ENCODE measurements at places on chromosomes 5 and 9.

DNA sequence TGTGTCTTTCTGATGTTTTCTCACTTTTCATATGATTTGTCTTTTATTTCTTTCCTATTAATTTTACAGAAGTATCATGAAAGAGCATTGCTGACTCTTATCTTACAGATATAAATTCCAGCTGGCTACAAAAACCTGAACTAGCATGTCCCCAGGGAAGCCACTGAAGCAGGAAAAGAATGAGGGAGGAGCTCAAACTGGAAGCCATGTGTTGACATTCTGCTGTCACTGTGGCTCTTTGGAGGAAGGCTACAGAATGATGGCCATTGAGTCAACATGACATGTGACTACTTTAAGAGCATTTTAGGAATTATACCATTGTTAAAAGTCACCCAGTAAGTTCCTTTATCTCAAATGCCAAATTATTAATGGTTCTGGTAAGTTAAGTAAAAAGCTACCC is 638.3 kb upstream of the DMAC1 start:
- no peak for DNase-seq

- no peak for DNase-seq
Measured at GRCh38 chr5:29896646-29897045, 1296.8 kb upstream of the CDH6 start.

- DNase-seq, result no peak
Measured at GRCh38 chr5:56733580-56733979, 81.8 kb upstream of the MAP3K1 start.

DNA sequence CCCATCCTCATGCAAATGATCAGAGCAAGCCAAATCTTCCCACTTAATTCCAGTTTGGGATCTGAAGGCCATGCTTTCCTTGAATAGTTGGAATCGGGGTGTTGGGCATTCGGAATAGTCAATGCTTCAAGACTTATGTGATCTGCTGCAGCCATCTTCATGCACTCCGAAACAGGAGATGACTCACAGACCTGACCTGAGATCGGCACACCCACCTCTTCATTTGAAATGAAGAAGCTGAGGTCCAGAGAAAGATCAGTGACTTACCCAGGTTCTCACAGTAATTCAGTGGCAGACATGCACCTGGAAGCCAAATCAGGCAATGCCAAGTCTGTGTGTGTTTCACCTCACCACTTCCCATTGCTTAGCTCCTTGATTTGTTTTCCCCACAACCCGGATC is 33.0 kb downstream of the FOXD1 start:
- DNase-seq, result no peak

- DNase-seq, result no peak
Measured at GRCh38 chr5:105581988-105582690, 2019.5 kb upstream of the NUDT12 start.

DNA sequence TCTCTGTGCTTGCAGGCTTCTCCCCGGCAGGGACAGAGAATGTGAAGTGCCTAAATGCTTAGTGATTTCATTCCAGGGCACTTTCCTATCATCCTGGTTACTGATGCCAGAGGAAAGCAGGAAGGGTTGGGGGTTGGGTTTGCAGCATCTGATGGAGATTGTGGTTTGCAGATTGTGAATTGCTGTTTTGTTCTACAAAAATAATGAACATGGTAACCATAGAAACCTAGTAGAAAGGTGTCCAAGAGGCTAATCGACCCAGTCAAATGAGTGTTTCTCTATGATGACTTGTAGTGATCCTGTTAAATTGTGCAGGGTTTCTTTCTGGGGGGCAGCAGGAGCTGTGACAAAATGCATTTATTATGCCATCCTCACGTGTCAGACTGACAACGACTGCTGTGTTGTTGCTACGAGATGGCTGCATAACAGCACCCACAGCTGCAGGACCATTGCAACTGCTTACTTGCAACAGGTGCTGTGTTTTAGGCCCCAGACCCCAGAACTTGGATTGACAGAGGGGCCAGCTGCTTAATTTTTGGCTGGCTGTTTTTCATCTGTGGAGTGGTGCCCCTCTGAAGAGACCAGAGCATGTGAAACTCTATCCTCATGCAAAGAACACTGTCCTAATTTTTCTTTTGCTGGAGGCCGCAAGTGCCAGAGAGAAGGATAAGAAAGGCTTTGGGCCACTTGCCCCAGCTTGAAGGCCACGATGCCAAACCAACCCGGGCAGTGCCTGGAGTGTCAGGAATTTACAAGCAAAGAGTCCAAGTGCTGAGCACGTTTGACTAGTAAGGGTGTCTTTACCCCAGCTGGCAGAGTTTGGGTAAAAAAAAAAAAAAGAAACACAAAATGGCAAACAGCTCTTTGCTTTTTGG is 397.8 kb downstream of the GADD45G start:
- DNase-seq, result no peak

DNA sequence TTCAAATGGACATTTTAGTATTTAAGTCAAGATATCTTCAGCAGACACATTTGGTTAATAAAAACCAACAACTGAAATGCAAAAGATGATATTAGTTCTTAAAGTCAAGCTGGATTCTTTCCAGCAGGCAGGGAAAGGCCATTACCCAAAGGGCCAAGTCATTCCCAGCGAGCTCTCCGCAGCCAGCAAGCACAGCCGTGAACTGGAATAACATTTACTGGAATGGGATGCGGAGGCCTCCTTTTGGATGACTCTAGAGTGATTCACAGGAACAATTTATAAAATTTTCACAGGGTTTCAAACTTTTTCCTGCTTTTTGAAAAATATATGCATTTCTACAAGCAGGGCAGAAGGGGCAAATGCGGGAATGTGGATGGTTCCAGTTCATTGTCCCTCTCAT is 76.6 kb upstream of the DAB2 start:
- DNase-seq, result no peak

- no peak for DNase-seq
Measured at GRCh38 chr5:109584986-109585599, 104.6 kb upstream of the MAN2A1 start.

GRCh38 chr5:137342764-137343163 is 156.4 kb downstream of the SPOCK1 start:
- no peak for DNase-seq

- no peak for DNase-seq
Measured at GRCh38 chr9:113648048-113648447, 184.5 kb downstream of the RGS3 start.

GRCh38 chr5:15587916-15588315 is 87.9 kb downstream of the FBXL7 start:
- DNase-seq, result no peak

DNA sequence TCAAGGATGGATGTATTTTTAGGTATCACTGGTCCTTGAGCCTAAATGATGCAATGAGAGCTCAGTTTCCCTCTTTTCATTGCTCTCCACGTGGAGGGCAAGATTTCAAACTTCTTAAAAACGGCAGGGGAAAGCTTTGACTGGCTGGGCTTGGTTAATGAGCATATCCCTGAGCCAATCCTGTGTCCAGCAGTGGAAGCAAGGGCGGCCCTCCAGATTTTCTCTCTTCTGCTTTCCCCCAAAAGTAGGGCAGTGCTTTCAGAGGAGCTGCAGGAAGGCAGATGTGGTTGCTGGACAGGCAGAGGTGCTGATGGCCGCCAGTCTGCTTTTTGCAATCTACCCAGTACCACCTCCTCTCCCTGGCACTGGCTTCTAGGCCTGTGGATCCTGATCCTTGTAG is 30.0 kb upstream of the TBC1D2 start:
- no peak for DNase-seq

- DNase-seq, result no peak
Measured at GRCh38 chr5:61332358-61332749, 296 bp downstream of the ZSWIM6 start.

DNA sequence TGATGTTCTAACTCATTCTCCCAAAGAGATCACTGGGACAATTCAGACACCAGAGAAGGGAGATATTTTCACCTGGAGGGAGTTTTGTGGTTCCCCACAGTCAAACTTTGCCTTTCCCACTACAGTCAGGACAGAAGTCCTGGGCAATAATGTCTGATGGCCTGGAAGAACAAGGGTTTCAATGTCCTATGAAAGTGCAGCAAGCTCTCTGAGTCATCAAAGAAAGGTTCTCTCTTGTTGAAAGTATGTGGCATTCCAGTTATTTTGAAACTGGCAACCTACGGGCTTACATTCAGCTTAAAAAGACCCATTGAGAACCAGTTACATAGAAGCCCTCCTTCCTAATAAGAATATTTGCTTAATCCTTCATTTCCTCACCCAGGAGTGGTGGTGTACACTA is 103.9 kb downstream of the INSYN2B start:
- DNase-seq, result no peak

DNA sequence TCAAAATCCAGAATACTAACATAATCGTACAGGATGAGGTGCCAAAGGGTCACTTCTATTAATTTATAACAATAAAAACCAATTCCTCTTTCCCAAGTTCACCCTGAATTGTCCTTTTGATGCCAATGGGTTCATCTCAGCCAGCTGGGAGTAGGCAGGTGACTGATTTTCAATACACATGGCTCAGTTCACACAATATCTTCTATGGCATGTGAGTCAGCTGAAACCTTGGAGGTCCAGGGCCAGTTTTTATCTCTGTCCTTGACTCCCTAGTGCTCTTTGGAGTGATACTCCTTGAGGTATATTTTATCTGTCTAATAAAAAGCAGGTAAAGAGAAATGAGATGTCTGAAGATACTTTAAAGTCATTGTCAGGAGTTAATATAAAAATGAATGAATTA is 186.6 kb downstream of the SMC2 start:
- no peak for DNase-seq

DNA sequence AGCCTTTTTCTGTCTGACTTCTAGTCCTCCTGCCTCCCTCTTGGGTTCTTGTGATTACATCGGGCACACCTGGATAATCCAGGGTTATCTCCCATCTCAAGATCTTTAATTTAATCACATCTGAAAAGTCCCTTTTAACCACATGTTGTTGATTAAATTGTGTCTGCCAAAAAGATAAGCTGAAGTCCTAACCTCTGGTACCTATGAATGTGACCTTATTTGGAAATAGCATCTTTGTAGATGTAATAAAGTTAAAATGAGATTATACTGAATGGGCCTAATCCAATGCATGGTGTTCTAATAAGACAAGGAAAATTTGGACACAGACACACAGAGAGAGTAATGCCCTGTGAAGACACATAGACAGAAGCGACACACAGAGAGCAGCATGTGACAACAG is 232.4 kb downstream of the KCTD16 start:
- no peak for DNase-seq

DNA sequence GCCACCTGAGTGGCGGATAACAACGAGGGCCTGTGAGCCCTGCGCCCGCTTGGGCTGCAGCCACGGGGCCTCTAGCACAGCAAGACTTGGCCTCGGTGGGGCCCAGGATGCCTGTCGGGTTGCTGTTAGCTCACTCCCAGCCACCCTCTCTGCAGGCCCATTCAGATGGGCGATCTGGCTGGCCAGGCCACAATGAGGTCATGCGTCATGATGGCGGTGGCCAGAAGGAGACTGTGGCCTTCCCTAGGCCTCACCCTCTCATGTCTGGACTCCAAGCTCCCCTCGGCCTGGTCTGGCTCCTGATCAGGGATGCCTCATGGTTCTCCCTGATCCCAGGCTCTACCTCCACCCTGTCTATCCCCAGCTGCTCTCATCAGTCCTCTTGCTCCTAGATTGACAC is 19.0 kb upstream of the TCOF1 start:
- no peak for DNase-seq
